ENCODE measurements at places on chromosomes 3 and 15.

DNA sequence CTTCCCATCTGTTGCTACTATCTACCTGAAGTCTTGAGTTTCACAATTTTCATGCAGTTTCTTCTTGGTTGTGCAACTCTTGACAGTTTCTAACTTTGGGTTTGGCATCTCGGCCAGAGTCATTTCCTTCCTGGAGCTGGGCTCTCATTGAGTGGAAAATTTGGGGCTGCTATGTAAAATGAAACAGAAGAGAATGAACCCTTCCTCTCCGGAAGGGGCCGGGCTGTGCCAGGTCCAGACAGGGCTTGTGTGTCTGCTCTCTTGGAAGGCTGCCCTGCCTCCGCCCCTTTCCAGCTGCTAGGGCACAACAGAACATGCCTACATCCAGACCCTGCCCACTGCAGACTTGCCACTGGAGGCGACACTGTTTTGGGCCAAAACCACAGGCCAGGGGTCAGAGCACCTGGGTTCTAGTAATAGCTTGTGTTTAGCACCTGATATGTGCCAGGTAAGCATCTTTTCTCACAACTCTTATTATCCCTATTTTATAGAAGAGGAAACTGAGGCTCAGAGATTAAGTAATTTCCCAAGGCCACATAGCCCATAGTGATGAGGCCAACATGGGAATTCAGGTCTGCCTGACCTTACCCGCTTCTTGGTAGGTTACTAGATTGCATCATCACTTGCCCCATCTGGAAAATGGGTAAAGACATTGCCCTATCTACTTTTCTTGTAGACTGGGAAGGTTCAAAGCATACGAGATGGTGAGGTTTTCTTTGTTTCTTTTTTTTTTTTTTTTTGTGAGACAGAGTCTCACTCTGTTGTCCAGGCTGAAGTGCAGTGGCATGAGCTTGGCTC lies 25.0 kb downstream of the IRAK2 start:
- DNase-seq, result peak; percentile 78

- no peak for DNase-seq
Observed at GRCh38 chr3:16723978-16724377, 118.8 kb upstream of the DAZL start.

GRCh38 chr3:21879184-21879886 lies 128.3 kb upstream of the ZNF385D start:
- no peak for DNase-seq

GRCh38 chr3:158809642-158810041 lies 7.8 kb downstream of the MFSD1 start:
- no peak for DNase-seq

GRCh38 chr3:38097446-38098375 lies 39.2 kb downstream of the ACAA1 start:
- DNase-seq, result no peak

DNA sequence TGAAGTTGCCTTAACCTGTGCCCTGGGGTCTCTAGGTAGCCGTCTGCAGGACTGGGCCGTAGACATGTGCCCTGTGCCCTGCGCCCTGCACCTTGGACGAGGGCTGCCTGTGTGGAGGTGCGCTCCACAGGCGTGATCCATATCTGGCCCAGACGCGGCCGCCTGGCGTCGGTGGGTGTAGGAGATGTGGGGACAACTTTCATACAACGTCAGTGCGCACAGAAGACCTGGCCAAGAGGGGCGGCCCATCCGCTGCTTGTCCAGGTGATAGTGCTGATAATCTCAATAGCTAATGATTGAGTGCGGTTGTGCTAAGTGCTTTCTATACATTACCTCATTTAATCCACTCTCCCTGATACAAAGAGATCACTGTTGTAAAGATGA lies 665 bp upstream of the RASGRP1 start:
- DNase-seq, result no peak

GRCh38 chr15:89731275-89731674 lies 19.8 kb downstream of the MESP1 start:
- DNase-seq, result no peak

GRCh38 chr3:174202561-174202960 lies 656.6 kb upstream of the NAALADL2 start:
- DNase-seq, result no peak

- no peak for DNase-seq
Observed at GRCh38 chr3:39445927-39446326, 21.6 kb upstream of the MOBP start.

DNA sequence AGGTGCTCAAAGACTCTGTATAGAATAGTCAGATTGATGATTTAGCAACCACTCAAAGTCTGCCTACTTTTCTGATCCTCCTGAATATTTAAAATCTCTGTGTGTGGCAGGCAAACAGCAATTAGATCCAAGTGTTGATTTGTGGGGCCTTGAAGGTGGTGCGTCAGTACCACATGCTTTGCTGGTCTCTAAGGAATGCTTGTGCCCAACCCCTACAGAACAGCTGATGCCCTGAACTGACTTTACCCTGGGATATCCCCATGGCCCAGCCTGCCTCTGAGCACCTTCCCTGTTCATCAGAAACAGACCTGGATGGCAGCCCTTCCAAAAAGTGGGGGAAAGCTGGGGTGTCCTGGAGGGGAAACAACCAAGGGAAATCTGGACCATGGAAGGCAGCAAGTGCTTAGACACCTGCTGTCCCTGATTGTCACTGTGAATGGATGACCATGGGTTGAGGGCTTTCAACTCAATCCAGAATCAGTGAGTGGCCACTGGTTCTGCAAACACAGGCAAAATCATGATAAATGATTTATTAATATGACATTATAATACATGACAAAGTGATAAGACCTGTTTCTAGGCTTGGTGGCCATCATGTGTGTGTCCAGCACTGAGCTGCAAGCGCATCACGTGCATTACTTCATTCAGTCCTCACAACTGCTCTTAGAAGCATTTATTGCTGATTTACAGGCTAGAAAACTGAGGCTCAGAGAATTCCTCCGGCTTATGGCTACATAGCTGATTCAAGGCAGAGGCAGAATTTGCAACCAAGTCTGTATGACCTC lies 76.1 kb upstream of the TPM1 start:
- no peak for DNase-seq

GRCh38 chr3:150327678-150328653 lies 80.1 kb upstream of the TSC22D2 start:
- DNase-seq, result no peak

GRCh38 chr3:112805126-112805525 lies 41.5 kb downstream of the CD200R1L start:
- DNase-seq, result no peak

DNA sequence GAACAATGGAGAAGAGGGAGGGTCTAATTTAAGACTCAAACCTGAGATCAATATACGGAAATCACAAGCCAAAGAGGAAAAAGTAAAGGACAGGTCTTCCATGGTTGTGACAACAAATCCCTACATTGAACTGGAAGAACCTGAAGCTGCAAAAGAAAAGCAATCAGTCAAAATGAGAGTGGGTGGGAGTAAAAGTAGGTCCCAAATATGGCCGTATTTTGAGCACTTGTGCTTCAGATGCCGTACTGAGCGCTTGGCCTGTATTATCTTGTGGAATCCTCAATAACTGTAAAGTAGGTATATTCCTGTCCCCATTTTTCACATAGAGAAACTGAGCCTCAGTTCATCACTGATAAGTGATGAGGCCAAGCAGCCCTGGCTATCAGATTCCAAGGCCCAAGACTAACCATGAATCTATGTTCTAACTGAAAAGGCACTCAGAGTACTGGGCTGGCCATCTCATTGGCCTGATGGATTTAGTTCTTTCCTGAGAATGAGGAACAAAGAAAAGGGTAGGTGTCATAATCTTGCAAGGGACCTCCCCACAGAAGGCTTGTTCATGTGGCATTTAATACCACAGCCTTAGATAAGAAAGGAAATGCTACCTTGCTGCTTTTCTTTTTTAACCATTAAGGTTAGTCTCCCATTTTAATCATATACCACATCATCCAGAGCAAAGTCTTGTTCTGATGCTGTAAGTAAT lies 52.5 kb downstream of the LRRN1 start:
- DNase-seq, result no peak

DNA sequence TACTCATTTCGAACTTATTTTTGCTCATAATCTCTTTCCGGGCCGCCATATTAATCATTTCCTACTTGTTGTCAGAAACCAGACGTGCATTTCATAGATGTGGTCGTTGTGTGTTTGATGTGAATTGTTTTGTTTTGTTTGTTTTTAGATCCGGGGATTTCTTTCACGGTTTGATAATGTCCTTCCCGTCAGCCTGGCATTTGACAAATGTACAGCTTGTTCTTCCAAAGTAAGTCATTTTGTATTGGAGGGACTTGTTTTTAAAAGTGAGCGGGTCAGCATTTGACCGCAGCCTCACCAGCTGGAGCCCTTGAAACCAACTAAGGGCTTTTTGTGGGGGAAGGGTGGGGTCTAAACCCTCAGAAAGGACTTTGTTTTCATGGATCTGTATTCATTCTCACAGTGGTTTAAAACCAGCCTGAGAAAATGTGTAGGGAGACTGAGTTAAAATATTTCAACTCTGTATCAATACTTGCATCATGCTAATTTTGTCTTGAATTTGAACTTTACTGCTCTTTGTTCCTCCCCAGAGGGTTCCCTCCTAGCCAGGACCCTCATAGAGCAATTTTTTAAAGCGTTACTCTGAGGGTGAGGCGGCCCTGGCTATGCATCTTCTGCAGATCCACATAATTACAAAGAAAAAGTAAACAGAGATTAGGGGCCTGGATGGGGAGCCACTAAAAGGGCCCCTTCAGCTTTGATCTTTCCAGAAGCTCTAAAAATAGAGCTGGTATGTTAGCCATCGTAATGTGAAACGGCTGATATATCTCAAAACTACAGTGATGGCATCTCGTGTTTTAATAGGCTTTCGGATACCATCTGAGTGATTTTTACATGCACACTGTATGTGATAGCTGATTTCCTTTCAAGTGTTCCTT lies 107.9 kb downstream of the ATG7 start:
- no peak for DNase-seq

DNA sequence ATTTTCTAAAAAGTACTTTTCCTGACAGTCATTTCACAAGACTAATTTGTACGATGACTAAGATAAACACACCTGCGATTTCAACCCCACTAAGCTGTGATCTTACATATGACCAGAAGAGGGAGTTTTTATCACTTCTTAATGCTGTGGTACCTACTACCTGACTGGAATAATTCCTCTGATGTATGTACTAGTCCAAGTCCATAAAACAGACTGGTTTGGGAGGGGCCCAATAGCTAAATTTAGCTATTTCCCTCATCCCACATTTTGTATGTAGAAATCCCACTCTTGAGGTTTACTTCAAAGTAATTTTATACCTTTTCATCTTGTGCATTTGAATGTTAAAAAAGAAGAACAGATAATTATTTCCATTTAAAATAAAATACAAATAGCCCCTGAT lies 49.7 kb upstream of the SCAANT1 start:
- DNase-seq, result no peak

GRCh38 chr3:141217389-141217788 lies 14.2 kb upstream of the PXYLP1 start:
- no peak for DNase-seq

GRCh38 chr3:185028121-185028520 lies 124.7 kb downstream of the C3orf70 start:
- DNase-seq, result no peak

DNA sequence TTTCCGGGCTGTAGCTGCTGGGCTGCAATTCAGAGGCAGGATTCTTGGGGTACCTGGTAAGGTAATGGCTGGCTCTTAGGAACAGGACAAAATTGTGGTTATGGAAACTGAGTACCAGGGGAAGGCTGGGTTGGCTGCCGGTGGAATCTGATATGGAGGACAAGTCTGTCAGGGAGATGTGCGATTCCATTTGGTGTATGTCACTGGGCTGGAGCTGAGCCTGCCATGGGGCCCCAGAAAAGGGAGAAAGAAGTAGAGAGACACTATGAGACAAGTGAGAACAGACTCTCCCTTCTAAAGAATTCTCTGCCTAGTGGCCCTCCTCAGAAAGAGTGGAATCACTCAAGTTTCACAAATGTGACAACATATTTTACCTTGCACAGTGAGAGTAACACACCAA lies 368.2 kb upstream of the ROPN1 start:
- DNase-seq, result no peak

- no peak for DNase-seq
Observed at GRCh38 chr3:71176366-71176765, 407.2 kb downstream of the FOXP1 start.

DNA sequence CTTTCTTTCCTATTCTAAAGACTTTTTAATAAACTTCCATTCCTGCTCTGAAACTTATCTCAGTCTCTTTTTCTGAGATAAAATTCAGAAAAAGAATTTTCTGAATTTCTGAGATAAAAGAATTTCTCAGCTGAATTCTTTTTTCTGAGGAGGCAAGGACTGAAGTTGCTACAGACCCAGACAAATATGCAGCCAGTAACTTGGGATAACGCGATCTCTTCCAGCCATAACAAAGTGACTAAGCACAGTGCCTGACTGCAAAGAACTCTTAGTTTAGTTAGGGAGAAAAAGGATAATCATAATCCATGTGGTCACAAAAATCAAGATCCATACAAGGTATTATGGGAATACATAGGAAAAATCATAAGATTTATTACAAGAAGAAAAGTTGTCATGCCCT lies 222.0 kb upstream of the GAP43 start:
- no peak for DNase-seq

DNA sequence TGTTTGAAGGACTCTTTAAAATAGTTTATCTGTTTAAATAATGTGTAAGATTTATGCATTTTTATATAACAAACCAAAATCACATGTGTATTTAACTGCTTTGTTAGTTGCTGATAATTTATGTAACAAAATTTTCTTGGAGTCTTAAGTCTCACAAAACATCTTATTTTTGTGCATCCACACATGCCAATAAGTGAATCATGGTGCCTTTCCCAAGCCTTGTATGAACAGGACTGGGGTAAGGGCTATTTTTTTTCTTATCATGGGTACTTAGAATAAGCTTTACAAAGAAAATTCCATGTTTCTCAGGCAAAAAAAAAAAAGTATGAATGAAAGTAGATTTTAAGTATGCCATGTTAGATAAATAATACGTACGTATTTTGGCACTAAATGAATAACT lies 132.9 kb upstream of the LRRFIP2 start:
- DNase-seq, result no peak

- no peak for DNase-seq
Observed at GRCh38 chr3:10242182-10243065, 5.8 kb upstream of the TATDN2 start.

DNA sequence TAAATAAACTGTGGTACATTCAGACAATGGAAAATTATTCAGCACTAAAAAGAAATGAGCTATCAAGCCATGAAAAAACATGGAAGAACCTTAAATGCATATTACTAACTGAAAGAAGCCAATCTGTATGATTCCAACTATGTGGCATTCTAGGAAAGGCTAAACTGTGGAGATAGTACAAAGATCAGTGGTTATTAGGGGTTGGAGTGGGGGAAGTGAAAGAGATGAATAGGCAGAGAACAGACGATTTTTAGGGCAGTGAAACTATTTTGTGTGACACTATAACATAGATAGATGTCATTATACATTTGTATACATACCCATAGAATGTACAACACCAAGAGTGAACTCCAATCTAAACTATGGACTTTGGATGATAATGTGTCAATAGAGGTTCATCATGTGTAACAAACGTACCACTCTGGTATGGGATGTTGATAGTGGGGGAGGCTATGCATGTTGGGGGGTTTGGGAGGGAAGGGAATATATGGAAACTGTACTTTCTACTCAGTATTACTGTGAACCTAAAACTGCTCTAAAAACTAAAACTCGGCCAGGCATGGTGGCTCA lies 29.0 kb downstream of the RAB27A start:
- no peak for DNase-seq

- no peak for DNase-seq
Observed at GRCh38 chr3:102238362-102238761, 196.5 kb upstream of the ZPLD1 start.
